ENCODE measurements at places on chromosomes 3 and 15.
A peak's percentile ranks its signal among the peaks of the same experiment; 100 is the strongest.

- DNase-seq = no peak
Observed at GRCh38 chr3:75218577-75218976, 445.6 kb upstream of the FRG2C start.

GRCh38 chr15:81532001-81532400 is 158.0 kb upstream of the TMC3 start:
- no peak for DNase-seq

DNA sequence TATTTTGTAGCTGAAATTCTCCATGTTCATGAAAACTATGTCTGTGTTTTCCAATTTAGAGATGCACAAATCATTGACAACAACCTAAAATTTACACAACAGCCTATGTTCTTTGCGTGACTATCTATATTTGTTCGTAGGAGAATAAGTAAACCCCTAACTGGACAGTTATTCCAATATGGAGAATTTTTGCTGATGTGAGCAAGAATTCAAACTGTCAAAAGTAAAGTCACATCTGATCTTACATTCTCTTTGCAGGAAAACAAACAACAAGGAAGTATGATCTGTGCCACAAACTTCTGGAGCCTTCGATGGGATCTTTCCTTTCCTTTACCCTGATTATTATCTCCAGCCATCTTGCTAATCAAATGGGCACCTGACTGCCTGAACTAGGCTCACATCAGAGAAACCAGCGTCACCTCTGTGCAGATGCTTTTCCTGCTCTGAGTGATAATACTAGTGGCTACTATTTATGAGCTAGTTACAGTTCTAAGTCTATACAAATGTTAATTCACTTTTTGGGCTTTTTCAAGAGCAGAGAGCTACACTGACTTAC is 18.3 kb upstream of the KCNMB3 start:
- DNase-seq = no peak

- no peak for DNase-seq
Observed at GRCh38 chr3:33287672-33288282, 10.5 kb downstream of the FBXL2 start.

GRCh38 chr3:150912501-150912900 is 7.3 kb upstream of the MINDY4B start:
- DNase-seq = no peak

- DNase-seq = no peak
Observed at GRCh38 chr3:14359348-14359747, 43.1 kb upstream of the SLC6A6 start.

DNA sequence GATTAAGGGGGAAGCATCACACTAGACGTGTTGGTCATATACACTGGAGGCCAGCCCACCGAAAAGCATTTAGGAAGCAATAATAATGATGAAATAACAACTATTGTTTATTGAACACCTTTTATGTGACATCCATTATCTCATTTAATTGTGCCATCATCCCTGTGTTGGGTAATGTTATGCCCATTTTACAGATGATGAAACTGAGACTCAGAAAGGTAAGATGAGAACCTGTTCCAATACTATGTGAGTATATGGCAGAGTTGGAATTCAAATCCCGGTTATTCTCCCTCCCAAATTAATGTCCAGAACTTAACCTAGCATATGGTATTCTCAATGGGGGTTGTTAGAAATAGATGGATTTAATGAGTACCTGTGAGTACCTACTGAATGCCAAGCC is 99.2 kb downstream of the SMAD6 start:
- no peak for DNase-seq

GRCh38 chr3:72445827-72446217 is 402.4 kb downstream of the SHQ1 start:
- DNase-seq = no peak

DNA sequence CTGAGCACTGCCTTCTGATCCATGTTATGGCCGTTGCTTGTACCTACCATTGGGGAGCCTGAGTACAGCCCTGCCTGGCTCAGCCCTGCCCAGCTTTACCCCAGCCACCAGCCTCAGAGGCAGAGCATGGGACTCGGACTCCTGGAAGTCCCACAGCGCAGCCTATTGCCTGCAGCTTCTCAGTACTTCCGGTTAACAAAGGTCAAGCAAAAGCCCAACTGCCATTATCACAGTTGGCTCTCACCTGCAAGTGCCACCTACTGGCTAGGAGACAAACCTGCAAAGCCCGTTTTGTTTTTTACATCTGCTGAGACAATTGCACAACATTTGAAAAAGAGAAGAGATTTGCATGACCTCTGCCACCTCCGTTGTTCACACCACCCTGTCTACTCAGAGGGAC is 1081.7 kb downstream of the NAALADL2 start:
- no peak for DNase-seq

DNA sequence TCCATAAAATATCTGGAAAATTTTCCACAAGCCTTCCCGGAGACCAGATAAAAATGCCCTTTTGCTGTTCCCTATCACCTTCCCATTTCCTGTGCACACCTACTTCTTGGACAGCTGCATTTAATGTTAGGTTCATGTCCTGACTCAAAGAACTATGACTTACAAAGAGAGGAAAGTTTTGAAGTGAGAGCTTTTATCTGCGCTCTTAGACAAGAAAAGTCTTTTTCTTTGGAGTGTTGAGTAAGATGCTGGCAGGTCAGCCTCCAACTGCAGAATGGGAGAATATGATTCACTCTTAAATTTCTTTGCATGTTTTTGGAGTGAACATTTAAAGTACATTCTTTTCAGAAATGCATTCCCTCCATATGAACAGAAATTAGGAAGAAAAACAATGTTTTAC is 147.3 kb upstream of the DPH6 start:
- DNase-seq = no peak

DNA sequence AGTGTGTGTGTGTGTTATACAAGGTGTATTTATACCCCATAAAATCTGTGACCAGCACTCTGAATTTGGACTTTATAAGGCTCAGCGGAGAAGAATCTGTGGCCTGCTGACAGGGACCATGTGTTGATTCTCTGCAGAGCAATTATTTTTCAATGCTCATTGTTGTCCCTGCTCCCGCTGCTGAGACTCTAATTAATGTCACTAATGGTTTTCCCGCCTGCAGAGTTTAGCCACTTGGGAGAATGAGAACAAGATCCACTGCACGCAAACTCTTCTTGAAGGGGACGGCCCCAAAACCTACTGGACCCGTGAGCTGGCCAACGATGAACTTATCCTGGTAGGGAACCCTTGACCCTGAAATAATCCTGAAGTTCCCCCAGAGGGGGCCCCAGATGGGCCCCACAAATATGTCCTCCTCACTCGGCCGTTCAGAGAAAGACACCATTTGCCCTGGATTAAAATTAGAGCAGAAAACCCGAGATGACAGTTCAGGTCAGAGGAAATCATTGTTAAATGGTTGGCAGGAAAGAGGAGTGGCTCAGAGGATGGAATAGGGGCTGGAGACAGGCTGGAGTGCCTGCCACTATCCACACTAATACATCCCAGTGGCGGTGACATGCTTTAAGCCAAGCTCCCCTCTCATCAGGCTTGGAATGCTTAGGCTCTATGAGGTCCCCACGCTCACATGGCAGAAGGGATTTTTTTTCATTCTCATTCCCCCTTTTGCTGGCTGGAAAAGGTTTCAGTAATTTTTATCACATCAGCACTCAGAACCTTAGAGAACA is 3.3 kb downstream of the CRABP1 start:
- DNase-seq = no peak

GRCh38 chr3:195117978-195118581 is 152.9 kb downstream of the XXYLT1 start:
- no peak for DNase-seq

GRCh38 chr3:184229394-184230080 is at the start of gene VWA5B2:
VWA5B2 (plus strand) TSS chr3:184229585; CDS start chr3:184230529, 944 bp downstream.
- peak; percentile 71 for DNase-seq

- DNase-seq = no peak
Observed at GRCh38 chr3:50573566-50574443, 4.5 kb downstream of the HEMK1 start.

DNA sequence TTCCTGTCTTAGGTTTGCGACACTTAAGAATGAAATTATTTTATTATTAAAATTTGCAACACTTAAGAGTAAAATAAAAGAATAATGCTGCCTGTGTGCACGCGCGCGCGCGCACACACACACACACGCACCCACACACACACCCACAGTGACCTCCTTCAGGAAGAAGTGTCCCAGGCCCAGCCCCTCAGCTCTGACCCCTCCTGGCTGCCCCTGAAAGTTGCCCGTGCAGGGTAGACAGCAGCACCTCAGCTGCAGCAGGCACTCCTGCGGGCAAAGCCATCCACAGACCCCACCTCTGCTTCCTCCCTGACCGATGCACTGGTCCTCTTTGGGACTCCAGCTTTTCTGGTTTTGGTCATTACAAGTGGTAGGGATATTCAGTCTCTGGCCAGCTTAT is 478.2 kb downstream of the NTRK3 start:
- no peak for DNase-seq

GRCh38 chr3:142568393-142569017 is 10.0 kb downstream of the ATR start:
- DNase-seq = no peak

DNA sequence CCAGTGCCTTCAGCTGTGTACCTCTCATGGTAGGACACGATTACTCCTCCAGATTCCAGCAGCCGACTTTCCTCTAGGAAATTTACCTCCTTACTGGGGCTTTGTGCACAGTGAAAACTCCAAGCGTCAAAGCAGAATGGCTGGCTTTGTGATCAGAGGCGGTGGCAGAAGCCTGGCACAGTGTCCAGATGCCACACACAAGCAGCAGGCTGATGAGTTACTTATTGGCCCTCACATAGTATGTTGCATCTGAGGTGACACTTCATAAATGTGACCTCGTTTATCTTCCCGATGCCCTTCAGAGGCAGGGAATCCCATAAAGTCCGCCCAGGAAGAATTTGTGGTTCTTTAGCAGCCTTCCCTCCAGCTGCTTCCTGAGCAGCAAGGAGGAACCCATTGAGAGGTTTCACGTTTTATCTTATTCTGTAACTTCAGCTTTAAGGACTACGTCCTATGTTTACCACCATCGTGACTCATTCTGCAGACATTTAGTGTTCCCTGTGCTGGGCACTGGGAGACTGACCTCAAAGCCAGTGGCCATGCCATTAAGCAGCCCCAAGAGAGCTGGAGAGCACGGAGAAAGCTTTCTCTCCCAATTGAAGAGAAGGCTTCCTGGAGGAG is 107.1 kb upstream of the C15orf61 start:
- no peak for DNase-seq

DNA sequence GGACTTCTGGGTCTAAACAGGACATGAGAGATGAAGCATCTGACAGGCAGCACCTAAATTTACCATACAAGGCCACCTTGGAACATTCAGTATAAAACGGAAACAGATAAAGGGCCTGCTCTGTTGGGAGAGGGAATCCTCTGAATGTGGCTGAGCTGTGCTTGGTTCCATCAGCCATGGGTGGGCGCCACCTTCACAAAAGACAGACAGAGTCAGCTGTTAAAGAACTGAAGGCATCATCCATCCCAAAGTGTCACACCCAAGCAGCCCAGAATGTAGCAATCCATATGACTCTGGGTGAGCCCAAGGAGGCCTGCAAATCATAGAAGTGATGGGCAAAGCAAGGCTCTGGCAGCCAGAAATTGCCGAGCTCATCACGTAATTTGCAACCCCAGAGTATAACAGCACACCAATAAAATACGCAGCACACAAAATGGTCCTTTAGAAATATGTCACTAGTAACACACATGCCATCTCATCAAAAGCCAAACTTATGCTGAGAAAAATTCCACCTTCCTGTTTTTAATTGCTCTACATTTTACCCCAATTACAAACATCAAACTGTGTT is 24.8 kb upstream of the RBP1 start:
- DNase-seq = no peak

DNA sequence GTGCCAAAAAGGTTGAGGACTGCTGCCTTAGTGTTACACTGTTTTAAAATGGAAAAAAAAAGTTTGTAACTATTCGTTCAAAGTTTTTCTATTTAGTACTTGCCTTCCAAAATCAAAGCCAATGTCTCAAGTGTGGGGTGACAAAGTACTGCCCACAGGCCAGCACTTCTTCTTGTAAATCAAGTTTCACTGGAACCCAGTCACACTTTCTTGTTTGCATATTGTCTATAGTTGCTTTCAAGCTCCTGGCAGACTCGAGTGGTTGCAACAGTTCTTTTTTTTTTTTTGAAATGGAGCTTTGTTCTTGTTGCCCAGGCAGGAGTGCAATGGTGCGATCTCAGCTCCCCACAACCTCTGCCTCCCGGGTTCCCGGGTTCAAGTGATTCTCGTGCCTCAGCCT is 75.3 kb upstream of the RPL35A start:
- DNase-seq = no peak

DNA sequence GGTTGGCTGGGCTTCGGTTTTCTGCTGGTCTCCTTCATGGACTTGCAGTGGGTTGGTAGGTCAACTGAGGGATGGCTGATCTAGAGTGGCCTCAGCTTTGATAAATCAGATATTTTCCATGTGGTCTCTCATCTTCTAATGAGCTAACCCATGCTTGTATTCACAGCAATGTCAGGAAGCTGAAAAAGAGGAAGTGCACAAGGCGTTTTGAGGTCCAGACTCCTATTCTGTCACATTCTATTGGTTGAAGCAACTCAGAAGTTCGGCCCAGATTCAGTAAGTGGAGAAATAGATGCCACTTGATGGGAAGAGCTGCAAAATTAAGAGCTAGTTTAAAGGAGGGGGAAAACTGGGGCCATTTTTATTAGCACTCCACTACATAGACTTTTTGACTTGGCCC is 361.2 kb downstream of the DIPK2A start:
- DNase-seq = no peak

DNA sequence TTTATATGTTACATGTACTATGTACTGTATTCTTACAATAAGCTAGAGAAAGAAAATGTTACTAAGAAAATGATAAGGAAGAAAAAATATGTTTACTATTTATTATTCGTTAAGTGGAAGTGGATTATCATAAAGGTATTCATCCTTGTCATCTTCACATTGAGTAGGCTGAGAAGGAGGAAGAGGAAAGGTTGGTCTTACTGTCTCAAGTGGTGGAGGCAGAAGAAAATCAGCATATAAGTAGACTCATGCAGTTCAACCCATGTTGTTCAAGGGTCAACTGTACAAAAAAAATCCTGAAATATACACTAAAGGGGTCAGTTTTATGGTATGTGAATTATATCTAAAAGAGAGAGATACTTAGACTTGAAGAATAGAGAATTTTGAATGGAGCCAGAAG is 5.7 kb downstream of the HMG20A start:
- DNase-seq = no peak

GRCh38 chr3:106263546-106263945 is 394.7 kb upstream of the CBLB start:
- DNase-seq = no peak

DNA sequence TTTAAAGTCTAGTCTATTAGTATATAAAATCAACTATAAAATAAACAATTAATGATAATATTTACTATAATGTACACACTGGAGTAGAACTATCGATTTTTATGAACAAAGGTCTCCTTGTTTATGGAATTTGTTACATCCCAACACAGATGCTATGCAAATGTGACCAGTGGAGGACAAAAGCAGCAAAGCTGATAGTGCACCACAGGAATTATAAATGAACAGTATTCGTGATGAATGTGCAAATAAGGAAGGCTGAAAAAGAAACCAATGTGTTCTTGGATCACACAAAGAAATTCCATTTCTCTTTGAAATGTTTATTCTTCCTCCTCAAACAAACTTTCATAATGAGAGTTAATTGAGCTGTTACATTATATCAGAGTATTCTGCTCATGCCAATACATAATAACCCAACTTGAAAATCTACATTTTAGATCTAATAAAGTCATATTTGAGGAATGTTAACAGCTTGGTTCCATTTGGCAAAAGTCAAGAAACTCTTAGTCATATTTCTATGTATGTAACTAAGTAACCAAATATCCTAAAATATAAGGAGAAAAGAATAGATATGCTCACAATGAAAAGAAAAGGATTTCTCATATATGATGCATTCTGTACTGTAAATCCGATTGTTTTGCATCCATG is 79.3 kb downstream of the NEK10 start:
- DNase-seq = no peak

GRCh38 chr3:177525414-177525813 is 328.1 kb upstream of the TBL1XR1 start:
- no peak for DNase-seq

Data from neuronal stem cell (in vitro differentiated cells).